ENCODE measurements at places on chromosomes 5 and 9.

DNA sequence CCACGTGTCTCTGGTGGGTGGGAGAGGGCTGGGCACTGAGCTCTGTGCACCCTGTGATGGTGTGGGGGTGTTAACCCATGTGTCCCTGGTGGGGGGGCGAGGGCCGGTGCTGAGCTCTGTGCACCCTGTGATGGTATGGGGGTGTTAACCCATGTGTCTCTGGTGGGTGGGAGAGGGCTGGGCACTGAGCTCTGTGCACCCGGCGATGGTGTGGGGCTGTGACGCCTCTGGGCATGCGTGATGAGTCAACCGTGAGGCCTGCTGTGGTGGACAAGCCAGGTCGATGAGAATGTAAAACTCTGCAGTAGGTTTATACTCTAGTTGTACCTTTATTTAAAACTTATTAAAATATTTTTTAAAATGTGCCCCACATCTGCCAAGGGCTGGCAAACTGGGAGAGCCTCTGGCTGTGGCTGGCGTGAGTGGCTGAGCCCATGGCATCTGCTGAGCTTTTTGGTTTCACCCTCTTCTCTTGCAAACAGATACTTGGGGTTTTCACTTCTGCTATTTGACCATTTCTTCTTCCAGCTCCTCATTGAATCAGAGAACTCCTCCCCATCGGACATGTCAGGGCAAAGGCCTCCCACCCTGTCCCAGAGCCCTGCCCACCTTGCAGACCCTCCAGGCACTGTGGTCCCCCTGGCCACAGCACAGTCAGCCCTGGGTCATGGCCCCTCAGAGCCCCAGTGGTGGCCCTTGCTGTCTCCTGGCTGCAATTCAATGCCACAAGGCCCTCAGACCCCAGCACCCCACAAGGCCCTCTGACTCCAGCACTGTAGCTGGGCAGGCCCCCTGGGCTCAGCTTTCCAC lies 18.5 kb upstream of the EXOC3 start:
- DNase-seq: no peak

DNA sequence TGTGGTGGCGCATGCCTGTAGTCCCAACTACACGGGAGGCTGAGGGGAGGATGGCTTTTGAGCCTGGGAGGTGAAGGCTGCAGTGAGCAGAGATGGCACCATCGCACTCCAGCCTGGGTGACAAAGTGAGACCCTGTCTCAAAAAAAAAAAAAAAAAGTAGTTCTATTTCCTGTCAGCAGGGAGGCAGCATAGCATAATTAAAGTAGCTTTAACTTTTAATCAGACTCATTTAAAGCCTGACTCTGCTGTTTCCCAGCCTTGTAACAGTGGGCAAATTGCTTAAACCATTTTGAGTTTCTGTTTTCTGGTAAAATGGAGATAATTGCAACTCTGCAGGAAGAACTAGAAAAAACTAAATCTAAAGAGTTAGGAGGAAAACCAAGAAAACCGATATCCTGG lies 31.2 kb downstream of the CNOT6 start:
- DNase-seq: no peak

- DNase-seq: no peak
These were observed 66.0 kb downstream of the FRMD3 start for GRCh38 chr9:83472221-83472665.

GRCh38 chr9:10268531-10269485 lies 344.0 kb downstream of the PTPRD start:
- DNase-seq: peak; percentile 60

GRCh38 chr5:60173667-60174066 lies 280.1 kb upstream of the PDE4D start:
- DNase-seq: no peak

Data from Ammon's horn (tissue), 1 donor.